Activated CD4-positive, alpha-beta T cell treated with anti-CD3 and anti-CD28 coated beads, Interleukin-2, Interleukin-4, amounts not matched to agents 100 ng/mL and 50 ng/mL, durations not matched to agents 16 hours and 8 hours (primary cell): ENCODE measurements at places on chromosomes 2 and 18.

GRCh38 chr2:42794271-42795046 is 2.1 kb upstream of the HAAO start:
- DNase-seq: no peak

GRCh38 chr2:196263181-196263747 is 91.9 kb upstream of the STK17B start:
- peak; percentile 80 for DNase-seq

DNA sequence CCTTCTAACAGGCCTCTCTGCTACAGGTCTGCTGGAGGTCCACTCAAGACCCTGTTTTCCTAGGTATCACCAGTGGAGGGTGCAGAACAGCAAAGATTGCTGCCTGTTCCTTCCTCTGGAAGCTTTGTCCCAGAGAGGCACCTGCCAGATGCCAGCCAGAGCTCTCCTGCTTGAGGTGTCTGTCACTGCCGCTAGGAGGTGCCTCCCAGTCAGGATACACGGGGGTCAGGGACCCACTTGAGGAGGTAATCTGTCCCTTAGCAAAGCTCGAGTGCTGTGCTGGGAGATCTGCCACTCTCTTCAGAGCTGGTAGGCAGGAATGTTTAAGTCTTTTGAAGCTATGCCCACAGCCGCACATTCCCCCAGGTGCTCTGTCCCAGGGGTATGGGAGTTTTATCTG is 140.6 kb downstream of the BAZ2B start:
- no peak for DNase-seq

- DNase-seq: no peak
Measured at GRCh38 chr2:66576561-66577320, 141.8 kb downstream of the MEIS1 start.

DNA sequence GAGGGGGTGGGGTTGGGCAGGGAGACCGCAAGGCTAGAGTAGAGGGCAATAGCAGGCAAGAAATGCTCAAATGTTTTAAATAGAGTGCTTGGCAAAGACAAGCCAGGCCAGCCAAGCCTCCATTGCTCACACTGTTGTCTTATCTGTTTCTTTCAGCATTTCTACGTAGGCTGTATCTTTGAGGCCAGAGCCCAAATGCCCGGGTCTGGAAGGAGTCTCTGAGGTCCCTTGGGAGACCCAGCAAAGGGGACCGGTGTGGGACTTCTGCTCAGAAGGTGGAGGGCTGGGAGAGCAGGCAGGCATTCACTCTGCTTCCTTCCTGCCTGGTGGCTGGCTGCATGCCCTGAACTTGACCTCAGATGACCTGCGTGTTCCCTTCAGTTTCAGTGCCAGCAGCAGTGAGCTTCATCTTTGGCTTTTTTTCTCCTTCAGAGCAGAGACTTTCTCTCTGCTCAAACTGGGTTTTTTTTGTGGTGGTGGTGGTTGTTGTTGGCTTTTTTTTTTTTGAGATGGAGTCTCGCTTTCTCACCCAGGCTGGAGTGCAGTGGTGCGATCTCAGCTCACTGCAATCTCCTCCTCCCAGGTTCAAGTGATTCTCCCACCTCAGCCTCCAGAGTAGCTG is 13.7 kb upstream of the TET3 start:
- no peak for DNase-seq

DNA sequence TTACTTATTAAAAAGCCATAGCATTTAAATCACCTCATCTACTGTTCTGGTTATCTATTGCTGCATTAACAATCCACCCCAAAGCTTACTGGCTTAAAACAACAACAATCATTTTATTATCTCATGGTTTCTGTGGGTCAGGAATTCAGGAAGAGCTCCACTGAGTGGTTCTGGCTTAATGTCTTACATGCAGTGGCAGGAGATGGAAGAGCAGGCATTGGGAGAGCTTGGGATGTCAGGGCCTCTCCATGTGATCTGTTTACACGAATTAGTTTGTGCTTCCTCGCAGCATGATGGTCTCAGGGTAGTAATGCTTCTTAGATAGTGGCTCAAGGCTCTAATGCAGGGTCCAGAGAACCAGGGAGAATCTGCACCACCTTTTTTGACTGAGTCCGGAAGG is 14.4 kb upstream of the REL start:
- no peak for DNase-seq

DNA sequence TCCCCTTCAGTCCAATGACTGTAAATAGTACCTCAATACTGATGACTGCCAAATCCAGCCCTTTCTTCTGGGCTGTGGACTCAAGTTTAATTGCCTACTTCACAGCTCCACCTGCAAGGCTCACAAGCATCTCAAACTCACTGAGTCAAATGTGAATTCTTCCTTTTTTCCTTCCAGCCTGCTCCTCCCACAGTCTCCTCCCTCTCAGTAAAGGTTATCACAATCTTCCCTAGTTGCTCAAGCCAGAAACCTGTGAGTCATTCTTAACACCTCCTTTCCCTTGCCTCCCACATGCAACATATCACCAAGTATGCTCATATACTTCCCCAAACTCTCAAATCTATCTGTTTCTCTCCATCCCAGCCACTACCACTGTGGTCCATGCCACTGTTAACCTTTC is 3.7 kb upstream of the MFSD6 start:
- DNase-seq: peak; percentile 41

- no peak for DNase-seq
Measured at GRCh38 chr18:9851511-9851910, 34.3 kb upstream of the TXNDC2 start.

GRCh38 chr2:112151701-112152440 is 13.7 kb downstream of the FBLN7 start:
- DNase-seq: no peak

- DNase-seq: peak; percentile 46
Measured at GRCh38 chr2:159960414-159960813, 102.0 kb downstream of the PLA2R1 start.

DNA sequence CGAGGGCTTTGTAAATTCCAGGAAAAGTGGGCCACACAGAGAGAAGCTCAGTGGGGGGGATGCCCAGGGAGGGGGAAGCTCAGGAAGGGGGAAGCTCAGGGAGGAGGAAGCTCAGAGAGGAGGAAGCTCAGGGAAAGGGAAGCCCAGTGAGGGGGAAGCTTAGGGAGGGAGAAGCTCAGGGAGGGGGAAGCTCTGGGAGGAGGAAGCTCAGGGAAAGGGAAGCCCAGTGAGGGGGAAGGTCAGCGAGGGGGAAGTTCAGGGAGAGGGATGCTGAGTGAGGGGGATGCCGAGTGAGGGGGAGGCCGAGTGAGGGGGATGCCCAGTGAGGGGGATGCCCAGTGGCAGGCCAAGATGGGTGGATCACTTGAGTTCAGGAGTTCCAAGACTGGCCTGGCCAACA is 821 bp upstream of the CHRNG start:
- DNase-seq: no peak

DNA sequence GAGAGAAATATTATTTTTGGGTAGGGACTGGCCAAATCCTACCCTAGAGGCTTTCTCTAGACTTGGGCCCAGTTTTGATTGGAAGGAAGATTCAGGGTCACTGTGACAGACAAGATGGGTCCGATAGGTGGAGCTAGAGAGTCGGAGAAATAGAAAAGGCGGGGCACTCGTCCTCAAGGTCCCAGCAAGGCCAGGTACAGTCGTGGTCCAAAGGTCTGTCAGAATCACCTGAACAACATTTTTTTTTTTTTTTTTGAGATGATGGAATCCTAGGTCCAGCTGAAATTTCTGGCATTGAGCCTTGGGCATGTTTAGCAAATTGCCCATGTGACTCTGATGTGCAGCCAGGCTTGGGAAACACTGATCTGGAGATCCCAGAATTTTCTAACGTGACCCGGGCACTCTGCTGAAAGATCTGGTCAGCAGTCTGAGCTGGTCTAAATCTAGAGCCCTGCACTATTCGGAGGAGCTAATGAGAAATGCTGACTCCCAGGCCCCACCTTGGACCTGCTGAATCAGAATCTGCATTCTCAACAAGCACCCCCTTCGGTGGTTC is 23.0 kb upstream of the NTSR2 start:
- peak; percentile 78 for DNase-seq

DNA sequence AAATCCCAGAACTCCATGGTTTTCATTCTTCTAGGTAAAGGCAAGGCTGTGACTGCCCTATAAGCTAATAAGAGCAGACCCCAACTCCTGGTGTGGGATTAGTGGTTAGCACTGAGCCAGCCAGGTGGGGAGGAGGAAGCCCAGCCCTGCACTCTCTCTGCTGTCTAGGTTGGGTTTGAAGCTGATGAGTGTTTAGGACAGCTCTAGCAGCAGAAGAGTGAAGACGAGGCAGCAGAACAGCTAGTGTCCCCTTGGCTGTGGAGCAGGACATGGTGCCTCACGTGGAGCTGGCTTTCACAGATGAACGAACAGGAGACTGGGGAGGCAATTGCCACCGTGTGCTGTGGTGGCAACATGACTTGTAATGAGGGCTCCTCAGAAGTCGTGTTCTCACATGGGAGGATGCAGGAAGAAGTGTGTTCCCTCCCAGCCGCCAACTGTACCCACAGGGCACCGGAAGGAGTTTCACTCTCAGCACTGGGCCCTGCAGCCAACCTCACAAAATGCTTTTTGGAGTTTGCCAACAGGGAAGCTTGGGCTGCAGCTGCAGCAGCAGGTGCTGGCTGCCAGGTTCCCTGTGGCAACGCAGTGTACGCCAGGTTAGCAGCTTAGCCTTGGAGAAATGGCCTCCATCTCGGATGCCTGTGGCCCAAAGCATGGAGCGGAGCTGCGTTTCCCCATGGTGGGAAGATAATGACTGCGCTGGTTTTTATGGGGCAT is 328.2 kb downstream of the SETBP1 start:
- DNase-seq: no peak

DNA sequence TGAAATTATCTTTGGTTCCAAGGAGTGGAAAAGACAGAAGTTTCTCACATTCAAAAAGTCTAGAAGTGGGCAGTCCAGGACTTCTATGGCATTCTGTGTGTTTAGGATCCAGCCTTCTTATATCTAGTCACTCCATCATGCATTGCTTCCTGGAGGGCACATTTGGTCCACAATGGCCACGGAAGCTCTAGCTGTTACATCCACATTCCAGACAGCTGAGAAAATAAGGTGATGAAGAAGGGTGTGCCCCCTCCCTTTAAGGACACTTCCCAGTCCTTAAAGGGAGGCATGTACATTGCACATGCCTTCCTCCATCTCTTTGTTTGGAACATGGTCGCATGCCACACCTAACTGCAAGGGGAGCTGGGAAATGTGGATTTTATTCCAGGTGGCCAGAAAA is 59.9 kb upstream of the BZW1 start:
- DNase-seq: no peak

GRCh38 chr2:210442457-210442856 is 34.1 kb downstream of the LANCL1 start:
- no peak for DNase-seq

DNA sequence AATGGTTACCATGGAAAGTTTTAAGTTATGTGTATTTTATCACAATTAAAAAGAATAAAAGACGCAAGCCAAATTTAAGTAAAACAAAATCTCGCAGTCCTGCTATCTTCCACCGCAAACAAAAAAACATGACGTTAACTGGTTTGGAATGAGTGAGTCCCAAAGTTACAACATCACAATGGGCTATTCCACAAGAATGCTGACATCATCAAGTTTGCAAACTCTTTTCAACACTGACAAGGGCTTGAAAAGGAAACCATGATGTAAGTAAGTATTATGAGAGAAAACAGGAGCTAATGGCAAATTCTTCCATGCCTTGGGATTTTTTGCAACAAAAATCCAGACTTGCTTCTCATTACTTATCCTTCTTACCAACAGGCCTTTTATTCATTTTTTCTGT is 31.1 kb downstream of the SIGLEC15 start:
- no peak for DNase-seq

GRCh38 chr2:38740851-38741731 is 10.1 kb downstream of the SRSF7 start:
- DNase-seq: peak; percentile 44

DNA sequence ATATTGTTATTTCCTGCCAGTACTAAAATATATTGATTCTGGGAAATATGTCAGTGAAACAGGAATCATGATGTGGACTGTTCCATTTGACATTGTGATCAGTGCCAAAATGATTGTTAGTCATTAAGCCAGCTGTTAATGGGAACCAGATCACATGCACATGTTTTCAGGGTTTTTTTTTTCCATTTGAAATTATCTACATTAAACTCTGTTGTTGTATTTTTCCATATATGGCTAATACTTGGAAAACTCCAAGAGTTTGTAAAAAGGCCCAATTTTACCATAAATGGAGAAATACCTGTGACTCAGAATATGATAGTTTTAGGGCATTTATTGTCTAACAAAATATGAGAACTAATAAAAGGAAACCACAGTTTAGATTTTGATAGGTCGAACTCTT is 13.4 kb downstream of the ITGAV start:
- DNase-seq: no peak

DNA sequence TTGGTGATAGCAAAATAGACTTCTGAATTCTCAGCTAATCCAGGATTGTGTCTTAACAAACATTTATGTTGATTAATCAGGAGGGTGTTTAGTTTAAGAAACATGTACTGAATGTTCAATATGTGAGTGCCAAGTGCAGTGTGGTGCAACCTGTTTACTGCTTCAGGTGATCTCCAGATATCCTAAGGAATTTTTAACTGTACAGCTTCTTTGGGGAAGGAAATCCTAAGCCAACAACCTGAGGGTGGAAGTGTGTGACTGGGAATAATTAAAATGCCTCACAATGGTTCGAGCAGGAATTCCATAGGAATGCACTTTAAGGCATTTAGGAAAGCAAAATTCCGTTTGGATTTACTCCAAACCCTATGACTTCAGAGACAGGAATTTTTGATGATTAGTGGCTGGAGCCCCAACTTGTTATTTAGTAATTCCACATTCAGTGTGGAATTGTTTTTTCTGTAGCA is 16.4 kb downstream of the CRIM1 start:
- no peak for DNase-seq

GRCh38 chr2:240241572-240241971 is 101.1 kb upstream of the OTOS start:
- DNase-seq: no peak

- DNase-seq: no peak
Measured at GRCh38 chr18:26459340-26459739, 89.0 kb downstream of the KCTD1 start.

GRCh38 chr2:127969446-127969845 is 58.4 kb downstream of the SAP130 start:
- no peak for DNase-seq

DNA sequence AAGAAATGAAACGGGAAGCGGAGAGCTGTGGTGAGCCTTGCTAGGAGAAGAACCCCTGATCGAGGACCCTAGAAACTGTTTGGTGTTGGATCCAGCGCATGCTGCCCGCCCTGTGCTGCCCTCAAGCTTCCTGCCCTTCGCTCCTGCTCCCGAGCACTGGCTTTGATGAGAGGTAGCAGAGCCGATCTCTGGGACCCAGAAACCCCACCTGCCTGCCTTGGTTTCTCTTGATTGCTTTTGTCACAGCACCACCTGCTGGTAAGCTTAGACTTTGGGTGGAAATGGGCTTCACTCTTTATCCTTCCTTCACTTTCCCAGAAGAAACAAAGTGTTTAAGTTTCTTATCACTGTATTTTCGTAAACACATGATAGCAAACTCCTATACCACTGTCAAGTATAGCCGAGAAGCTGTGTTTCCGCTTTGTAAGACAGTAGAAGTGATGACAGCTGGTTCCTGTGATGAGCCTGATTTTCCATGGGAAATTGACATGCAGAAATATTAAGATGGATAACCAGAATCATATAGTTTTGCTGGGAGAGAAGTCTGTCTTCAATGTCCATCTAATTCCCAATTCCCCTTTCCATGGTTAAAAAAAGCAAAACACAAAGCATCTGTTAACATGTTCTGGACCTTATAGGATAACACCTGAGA is 267.4 kb downstream of the PHLPP1 start:
- peak; percentile 73 for DNase-seq
